ENCODE measurements at places on chromosomes 7 and 10.
A peak's percentile ranks its signal among the peaks of the same experiment; 100 is the strongest.

- peak; percentile 85 for DNase-seq
These were observed at the start of gene ARHGAP21 for GRCh38 chr10:24723788-24724380. Gene ARHGAP21 (minus strand): TSS chr10:24723887. CDS start chr10:24721899, 1,988 bp downstream.

DNA sequence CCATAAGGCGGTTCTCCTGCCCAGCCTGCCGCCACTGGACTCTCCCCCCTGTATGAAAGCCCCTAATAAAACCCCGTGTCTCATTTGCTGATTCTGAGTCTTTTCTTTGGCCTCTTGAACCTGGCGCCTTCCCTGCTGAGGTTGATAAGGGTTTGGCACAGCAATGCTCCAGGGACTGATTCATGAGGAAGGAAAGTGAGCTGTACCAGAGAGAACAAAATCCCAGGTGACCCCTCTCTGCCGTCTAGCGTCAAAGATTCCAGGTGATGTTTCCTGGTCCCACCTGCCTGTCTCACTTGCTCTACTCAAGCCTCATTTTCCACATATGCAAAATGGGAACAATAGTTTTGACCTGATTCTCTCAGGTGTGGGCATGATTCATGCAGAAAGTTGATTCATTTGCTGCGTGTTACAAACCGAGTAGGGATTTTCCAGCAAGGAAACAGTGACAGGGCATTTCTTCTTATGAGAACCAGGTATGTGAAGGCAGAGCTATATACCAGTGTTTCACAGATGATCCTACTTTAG is 730.6 kb upstream of the IGFBP3 start:
- DNase-seq = no peak

- DNase-seq = peak; percentile 33
These were observed 18.8 kb upstream of the TBC1D12 start for GRCh38 chr10:94383530-94383929.

DNA sequence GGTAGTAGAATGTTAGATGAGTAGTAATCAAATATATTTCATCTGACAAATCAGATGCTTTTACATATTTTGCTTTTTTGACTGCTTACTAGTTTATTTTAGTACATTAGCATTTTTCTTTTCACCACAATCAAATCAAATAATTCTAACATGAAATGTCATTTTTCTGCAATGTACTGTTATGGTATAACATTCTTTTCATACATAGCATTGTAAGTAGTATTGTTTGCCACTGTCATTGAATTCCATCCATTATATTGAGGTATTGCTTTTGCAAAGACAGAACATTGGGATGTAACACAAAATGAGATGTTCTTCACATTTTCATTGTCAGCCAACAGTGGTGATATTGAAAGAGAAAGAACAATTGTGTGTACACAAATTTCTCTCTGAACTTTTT is 107.4 kb downstream of the TRIL start:
- DNase-seq = peak; percentile 15

GRCh38 chr7:24883622-24884013 is 96.4 kb downstream of the OSBPL3 start:
- no peak for DNase-seq

GRCh38 chr7:81111781-81112540 is 193.1 kb upstream of the SEMA3C start:
- peak; percentile 52 for DNase-seq

All from fibroblast of skin of right biceps (primary cell).